CD4-positive, alpha-beta T cell treated with Interleukin-17A for 1 hour (primary cell): ENCODE measurements at places on chromosomes 12 and 14.

GRCh38 chr14:52272375-52272774 is 4.9 kb downstream of the PTGDR start:
- peak; percentile 76 for DNase-seq

- peak; percentile 24 for DNase-seq
Observed at GRCh38 chr12:8609061-8609570, 3.5 kb downstream of the AICDA start.

GRCh38 chr14:53796734-53797133 is 159.9 kb downstream of the BMP4 start:
- no peak for DNase-seq

GRCh38 chr12:131065801-131066200 is 112.1 kb downstream of the ADGRD1 start:
- no peak for DNase-seq

- no peak for DNase-seq
Observed at GRCh38 chr12:21940549-21941505, at the start of gene ABCC9. TSS of gene ABCC9 (minus strand) at chr12:21941426. CDS start at chr12:21936674, 4,752 bp downstream.

DNA sequence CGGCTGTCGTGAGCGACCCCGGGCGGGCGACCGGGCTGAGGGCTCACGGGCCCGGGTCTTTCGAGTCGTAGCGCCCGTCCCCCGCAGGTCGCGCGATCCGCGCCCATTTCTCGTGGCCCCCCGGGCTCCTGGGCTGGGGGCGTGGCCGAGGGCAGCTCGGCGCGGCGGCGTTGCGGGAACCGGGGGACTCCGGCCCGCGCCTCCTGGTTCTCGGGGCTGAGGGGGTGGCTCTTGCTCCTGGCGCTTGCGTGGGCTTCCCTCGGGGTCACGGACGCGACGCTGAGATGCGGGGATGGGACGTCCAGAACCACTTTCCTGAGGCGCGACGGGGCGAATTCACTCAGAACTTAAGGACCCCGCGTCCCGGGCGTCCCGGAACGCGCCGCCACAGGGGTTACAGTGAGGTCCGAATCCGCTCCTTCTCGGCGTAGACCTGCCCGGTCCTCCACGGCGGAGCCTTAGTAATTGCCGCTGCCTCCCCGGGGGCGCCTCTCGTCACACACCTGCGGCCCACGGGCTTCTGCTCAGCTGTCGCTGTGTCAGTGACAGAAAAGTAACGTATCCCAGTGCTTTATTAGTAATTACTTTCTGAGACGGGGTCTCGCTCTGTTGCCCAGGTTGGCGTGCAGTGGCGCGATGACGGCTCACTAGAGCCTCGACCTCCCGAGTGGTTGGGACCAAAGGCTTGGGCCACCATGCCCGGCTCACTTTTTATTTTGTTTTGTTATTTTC is 606 bp downstream of the EP400 start:
- DNase-seq = peak; percentile 31

DNA sequence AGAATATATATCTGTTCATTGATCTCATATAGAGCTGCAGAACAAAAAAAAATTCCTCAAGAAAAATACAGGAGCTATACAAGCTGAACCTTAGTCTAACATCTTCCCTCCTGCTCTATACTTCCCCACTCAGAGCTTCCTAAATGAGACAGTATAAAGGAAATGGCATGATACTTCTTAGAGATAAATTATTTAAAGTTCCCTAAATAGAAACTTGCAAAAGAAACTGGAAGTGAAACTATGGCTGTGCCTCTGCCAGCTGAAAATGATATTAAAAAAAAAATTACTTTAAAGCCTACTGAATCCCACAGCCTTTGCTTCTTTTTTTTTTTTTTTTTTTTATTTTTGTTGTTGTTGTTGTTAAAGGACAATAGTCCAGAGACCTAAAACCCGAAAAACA is 11.6 kb upstream of the NEK9 start:
- no peak for DNase-seq

DNA sequence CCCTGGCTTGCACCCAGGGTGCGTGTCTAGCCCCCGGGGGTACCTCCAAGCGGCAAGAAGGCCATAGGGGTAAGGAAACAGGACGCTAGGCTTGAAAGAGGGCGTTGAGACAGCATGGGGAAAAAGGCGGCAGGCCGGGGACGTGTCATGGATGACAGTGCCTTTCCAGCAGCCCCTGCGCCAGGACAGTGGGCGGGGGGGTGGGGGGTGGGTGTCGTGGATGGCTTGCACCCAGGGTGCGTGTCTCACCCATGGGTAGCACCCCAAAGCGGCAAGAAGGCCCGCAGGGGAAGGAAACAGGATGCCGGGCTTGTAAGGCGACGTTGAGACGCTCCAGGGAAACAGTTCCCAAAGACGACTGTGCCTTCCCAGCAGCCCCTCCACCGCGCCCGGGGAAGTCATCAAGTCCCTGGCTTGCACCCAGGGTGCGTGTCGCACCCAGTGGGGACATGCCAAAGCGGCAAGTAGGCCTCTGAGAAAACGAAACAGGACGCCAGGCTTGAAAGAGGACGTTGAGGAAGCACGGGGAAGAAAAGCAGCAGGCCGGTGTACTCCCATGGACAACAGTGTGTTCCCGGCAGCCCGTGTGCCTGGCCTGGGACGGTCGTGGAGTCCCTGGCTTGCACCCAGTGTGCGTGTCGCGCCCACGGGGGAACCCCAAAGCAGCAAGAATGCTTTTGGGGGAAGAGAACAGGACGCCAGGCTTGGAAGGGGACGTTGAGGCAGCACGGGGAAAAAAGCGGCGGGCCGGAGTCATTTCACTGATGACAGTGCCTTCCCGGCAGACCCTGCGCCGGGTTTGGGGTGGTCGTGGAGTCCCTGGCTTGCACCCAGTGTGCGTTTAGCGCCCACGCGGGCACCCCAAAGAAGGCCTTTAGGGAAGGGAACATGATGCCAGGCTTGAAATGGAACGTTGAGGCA is 163.5 kb upstream of the ALG10B start:
- no peak for DNase-seq

DNA sequence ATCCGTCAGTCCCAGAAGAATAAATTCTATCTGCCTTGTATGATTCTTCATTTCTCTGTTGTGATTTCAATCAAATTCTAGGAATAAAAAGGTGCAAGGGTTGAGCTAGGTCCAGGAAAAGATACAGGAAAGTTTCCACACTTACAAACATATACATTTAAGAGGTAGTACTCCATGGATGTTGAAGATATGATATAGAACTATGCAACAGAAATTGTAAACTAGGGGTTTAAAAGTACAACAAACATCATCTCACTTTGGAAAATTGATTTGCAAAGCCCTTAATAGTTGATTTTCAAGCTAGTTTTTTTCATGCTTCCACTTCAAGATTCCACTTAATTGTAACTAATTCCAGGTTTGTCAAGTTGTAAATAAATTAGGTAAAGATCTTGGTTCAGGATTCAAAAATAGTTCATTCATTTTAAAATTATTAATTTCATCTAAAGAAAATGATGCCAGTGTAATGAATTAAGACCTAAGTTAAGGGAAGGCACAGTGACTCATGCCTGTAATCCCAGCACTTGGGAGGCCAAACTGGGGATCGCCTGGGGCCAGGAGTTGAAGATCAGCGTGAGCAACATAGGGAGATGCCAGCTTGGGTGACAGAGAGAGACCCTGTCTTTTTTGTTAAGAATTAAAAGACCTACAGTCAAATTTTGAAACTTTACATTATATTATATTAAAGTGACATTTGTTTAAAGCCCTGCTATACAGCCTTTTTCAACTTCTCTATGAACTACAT is at the start of gene OR6C70:
Gene OR6C70, minus strand, starts transcription at position 51 of the 742 bp plus-strand sequence. Its CDS starts 0 bp downstream, at position 51.
- DNase-seq = no peak

DNA sequence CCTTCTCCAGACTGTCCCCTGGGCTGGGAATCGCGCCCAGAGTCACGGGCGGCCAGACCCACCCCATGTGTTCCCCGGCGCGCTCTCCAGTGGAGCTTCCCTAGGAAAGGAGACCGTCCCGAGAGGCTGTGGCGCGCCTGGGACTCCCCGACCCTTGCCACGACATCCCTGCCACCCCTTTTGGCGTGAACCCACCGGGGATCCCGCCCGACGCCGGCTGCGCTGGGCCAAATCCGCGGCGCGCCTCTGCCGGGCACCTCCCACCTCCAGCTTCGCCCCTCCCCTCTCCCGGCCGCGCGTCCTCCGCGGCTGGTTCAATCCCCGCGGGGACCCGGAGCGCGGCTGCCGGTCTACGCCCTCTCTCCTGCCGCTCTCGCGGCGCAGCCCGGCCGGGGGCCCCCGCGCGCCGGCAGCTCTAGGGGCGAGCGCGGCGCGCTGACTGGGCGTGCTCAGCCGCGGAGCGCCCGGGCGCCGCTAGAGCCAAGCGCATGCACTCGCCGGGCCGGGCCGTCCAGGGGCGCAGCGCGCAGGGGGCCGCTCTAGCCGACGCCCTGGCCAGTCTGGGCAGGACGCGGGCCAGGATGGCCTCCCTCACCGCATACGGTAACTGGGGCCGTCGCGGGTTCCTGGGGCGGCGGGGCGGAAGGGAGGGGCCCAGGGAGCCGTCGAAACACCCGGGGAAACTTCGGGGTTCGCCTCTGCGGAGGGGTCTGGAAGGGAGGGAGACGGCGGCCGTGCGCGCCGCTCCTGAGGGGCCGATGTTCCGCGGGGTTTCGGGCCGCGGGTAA is 77.4 kb upstream of the ANO4 start:
- no peak for DNase-seq

- no peak for DNase-seq
Observed at GRCh38 chr12:113569806-113570205, 98.1 kb upstream of the LHX5 start.

DNA sequence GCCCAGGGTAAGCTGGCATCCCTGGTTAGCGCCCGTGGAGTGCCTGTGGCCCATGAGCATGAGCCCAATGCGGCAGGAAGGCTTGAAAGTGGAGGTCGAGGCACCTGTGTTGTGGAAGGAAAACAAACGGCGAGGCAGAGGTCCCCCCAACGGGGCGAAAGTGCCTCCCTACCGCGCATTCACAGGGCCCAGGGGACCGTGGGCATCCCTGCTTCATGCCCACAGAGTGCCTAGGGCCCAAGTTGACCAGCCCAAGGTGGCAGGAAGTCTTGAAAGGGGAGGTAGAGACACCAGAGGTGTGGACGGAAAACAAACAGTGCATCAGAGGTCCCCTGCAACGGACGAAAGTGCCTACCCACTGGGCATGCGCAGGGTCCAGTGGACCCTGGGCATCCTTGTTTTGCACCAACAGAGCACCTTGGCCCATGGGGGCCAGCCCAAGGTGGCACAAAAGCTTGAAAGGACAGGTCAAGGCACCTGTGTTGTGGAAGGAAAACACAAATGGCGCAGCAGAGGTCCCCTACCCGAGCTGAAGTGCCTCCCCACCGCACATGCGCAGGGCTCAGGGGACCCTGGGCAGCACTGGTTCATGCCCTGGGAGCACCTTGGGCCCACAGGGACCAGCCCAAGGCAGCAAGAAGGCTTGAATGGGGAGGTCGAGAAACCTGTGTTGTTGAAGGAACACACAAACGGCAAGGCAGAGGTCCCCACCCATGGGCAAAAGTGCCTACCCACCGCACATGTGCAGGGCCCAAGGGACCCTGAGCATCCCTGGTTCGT is 377.5 kb downstream of the ALG10 start:
- DNase-seq = no peak

DNA sequence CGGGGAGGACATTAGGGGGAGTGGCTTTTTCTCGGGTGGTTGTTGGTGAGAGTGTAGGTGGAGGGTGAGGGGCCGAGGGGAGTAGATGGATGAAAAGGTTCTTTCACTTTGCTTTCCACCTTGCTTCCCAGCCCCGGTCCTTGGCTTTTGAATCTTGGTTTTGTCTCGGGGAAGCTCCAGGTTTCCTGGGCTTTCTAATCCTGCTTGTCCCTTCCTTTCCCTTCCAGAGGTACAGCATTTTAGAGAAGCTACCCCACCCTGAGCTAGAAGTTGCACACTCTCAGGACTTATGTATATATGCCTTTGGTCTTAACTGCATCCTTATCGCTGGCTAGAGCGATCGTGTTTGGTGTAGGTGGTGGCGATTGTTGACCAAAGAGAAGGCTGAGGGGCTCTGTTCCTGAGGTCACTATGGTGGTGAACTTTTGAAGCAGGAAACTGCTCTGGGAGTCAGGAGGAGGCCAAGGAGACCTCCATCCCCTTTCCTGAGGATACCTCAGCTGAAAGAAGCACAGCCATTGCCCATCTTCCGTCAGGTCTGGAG is 862 bp downstream of the PIP4K2C start:
- DNase-seq = no peak

DNA sequence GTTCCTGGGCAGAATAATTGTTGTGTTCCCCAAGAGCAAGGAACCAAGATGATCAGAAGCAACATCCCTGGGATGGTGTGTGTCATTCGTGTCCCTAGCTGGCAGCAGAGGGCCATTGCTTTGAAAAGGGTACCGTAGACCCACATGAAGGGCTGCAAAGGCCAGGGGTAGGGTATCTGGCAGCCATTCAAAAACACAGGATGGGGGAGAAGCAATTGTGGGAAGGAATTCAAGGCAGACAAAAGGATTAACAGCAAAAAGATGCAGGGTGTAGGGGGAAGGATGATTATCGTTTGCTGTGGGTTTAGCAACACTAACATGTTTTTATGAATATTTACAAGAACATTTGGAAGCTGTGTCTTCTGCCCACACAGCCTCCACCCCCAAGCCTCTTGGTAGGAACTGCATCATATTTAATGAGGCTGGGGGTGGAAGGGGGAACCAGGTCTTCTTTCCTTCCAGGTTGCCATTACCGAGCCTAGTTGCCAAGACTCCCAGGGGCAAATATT is 169.0 kb upstream of the G2E3 start:
- no peak for DNase-seq

GRCh38 chr14:33068626-33069025 is 129.9 kb downstream of the NPAS3 start:
- DNase-seq = no peak

GRCh38 chr14:22518073-22518472 is 71.0 kb downstream of the DAD1 start:
- no peak for DNase-seq

DNA sequence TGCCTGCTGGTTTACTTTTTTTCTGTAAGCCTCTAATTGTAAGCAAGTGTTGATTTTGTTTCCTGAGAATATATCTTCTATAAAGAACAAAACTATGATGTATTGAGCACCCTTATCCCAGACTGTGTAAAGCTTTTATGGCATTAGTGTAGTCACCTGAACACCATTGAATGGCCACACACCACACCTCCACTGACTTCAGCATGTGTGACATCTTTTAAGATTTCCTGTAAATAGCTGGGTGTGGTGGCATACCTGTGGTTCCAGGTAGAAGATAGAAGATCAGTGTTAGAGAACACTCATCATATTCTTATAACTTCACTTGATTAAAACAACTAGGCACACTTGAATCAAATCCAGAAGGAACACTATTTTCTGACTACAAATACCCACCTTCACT is 51.3 kb downstream of the WBP11 start:
- DNase-seq = no peak

DNA sequence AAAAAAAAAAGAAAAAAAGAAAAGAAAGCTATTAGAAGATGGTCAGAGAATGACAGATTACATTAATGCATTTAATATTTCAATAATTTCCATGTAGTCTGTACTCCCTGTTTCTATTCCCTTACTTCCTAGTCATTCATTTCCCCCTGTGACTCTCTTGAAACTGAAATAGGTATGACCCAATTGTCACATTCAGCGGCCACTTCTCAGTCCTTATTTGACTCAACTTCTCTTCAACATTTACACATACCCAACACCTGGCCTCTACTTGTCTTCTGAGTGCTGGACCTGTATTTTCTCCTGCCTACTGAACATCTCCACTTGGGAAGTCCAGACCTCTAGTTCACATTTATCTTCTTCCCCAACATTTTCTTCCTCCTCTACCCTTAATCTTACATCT is 7.2 kb downstream of the EEA1 start:
- no peak for DNase-seq

GRCh38 chr12:105504286-105504685 is 173.8 kb downstream of the C12orf75 start:
- no peak for DNase-seq
